ENCODE measurements at places on chromosomes 3 and 15. TPM values are rescaled to one million over a fixed set of nuclear protein-coding genes. Genes with fewer than 3 reads are reported as not detected.

- no peak for DNase-seq
Observed at GRCh38 chr3:65748326-65748725, 290.4 kb downstream of the MAGI1 start.

DNA sequence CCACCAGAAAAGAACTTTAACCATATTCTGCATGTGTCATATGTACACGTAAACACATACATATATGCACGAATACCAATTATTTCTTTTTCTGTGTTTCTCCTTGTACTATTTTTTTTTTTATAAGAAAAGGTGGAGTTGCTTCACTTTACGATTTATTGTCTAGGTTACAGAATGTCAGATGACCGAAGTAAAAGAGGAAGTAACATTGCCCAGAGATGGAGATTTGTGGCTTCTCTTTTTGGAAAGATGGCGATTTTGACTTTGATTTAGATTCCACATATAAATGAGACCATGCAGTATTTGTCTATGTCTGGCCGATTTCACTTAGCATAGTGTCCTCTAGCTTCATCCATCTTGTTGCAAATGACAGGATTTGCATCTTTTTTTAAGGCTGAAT is 293.1 kb downstream of the SV2B start:
- no peak for DNase-seq

- no peak for DNase-seq
Observed at GRCh38 chr3:114758831-114759699, 388.0 kb downstream of the ZBTB20 start.

- no peak for DNase-seq
Observed at GRCh38 chr15:66679657-66680108, 22.4 kb upstream of the SMAD6 start.

- DNase-seq, result no peak
Observed at GRCh38 chr15:93985176-93985575, 246.2 kb upstream of the MCTP2 start.

Gene DNAH12
- 0.11 TPM for total RNA-seq

Gene OIP5
- total RNA-seq, result 16.1 TPM

DNA sequence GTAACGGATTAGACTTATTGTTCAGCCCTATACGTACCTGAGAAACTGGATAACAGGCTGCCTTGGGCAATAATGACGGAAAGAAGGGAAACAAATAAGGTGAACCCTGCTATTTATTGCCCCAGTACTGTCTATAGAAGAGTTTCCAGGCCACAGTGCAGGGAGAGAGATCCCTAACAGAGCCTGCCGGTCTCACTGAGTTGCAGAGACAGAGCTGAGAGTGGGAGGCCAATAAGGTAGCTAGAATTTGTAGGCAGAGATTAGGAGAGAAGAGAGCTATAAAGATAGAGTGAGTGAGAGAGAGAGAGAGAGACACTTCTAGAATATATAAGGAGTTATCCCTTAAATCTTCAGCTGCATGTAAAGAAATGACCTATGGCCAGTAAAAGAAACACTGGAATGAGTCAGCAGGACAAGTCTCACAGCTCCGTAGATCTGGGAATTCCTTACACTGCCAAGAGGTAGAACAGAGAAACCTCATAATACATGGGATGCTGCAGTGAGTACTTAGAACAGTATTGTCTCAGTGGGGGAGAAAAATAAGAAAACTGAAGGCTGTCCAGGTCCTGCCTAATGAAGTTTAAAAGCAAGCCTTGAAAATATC is 51.8 kb downstream of the ST3GAL6 start:
- no peak for DNase-seq

DNA sequence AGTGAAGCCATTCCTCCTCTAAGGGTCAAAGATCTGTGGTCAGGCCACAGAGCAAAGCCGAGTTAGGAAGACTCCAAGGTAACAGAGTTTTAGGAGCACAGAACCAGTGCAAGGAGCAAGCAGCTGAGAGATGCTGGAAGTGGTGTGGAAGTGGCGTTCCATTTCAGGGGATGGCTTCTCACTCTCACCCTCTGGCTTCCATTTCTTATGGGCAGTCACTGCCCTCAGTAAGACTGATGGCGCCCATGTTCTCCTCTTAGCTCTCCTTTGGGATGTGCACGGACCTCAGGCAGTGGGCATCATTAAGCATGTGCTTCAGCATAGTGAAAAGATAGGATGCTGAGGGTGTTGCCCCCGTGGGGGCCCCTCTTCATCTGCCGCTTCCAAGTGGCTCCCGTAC is 90.3 kb downstream of the ASB7 start:
- no peak for DNase-seq

Gene CHRNA3
- total RNA-seq, result not detected

DNA sequence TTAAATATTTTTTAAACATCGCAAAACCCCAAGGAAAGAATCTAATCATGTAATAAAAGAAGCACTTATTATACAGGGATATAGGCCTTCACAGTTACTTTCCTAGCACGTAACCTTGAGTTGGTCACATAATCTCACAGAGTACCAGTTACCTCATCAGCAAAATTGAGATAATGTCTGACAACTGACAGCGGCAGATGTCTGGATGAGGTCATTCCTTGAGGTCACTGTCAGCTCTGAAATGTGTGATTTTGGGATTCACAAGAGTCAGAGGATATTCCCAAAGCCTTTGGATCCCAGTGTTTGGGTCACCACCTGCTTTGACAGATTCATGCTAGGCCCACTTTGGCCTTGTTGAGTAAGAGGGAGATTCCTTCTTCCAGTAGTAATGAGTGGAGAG is 151.4 kb upstream of the SEMA6D start:
- no peak for DNase-seq

DNA sequence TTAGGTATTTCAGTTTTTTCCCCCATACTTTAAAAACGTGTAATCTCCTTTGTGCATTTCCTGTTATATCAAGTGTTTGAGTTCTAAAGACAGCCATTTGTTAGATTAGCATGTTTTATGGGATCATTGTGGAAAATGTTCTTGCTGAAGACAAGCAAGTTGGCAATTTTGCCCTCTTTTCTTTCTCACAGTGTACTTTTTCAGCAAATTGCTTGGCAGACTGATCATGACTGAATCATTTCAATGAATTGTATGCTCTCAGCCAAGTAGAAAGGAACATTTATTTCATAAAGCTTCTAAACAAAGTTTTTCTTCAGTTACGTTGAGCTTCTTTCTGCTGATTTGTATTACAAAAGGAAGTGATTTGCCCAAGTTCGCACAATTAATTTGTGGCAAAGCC is 51.6 kb downstream of the ATG7 start:
- no peak for DNase-seq

GRCh38 chr3:27589795-27590194 is 105.6 kb upstream of the SLC4A7 start:
- no peak for DNase-seq

Data from activated T-helper 2 cell treated with anti-CD3 and anti-CD28 coated beads, Interferon-gamma antibody, Interleukin-2, Interleukin-4, amounts not matched to agents 10 μg/mL and 5 μg/mL and 100 μg/mL, durations not matched to agents 14 hours and 24 hours and 36 hours (primary cell).